Mesothelial cell of epicardium (in vitro differentiated cells): ENCODE measurements at places on chromosomes 6 and 20.

- no peak overlapping the region for H3K4me3 ChIP-seq
- H3K27me3 ChIP-seq, result no peaks in the 10 kb centered on the region
- H3K36me3 ChIP-seq, result peaks cover 4% of the 10 kb centered on the region
- peak; percentile 85 for DNase-seq
- H3K27ac ChIP-seq, result peak overlapping the region; percentile 99
These were observed 35.7 kb upstream of the ID1 start for GRCh38 chr20:31569163-31570020.

- DNase-seq, result no peak
- peaks cover 3% of the 10 kb centered on the region for H3K36me3 ChIP-seq
- H3K4me3 ChIP-seq, result no peak overlapping the region
These were observed 30.6 kb downstream of the ARID1B start for GRCh38 chr6:156807795-156808194.

DNA sequence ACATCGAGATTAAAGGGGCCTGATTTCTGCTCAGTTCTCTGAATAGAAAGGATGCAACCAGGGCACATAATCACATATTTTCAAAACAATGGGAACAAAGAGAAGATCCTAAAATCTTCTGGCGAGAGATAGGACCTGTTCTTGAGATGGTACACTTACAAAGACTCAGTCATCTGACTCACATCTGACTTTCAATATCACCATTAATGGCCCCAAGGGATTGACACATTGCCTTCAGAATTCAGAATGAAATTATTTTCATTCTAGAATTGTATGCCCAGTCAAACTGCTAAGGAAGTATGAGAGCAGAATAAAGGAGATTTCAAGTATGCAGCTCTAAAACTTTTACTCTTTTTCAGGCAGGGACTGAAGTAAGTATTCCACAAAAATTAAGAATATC is 240.7 kb upstream of the POU3F2 start:
- H3K4me1 ChIP-seq, result no peaks in the 10 kb centered on the region
- H3K27ac ChIP-seq, result no peak overlapping the region
- no peaks in the 10 kb centered on the region for H3K27me3 ChIP-seq
- no peak overlapping the region for H3K4me3 ChIP-seq
- DNase-seq, result no peak
- no peaks in the 10 kb centered on the region for H3K36me3 ChIP-seq

DNA sequence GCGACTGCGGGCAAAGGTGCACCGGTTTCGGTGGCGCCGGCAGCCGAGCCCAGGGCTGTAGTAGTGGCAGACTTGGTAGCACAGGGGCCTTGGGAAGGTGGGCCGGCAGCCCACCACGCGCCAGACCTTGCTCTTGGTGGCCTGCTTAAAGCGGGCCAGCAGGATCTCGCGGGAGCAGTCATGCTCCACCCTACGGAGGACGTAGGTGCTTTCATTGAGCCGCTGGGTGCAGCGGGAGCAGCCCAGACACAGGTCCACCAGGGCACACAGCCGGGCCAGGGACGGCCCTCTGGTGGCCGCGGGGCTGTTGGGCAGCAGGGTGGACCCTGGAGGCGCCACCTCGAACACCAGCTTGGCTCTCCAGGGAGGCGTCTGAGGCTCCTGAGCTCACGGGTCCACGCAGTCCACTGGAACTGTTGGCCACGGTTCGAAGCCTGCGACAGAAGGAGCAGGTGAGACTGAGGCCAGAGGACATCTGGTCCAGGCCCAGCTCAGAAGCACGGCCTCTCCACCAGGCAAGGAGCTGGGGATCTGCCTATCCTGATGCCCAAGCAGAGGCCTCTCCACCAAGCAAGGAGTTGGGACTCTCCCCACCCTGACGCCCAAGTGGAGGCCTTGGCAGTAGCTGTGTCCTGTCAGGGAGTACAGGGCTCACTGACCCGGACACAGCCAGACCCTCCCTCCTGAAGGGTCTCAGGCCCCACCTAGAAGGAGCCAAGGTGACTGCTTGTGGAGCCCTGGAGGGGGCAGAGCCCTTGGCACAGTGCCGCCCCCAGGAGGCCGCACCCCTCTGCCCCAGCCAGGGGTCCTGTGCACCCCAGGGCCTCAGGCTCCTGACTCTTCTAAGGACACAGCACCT is 1.0 kb downstream of the HELZ2 start:
- no peak for DNase-seq
- H3K27me3 ChIP-seq, result peaks cover 2% of the 10 kb centered on the region
- peak overlapping the region; percentile 78 for H3K4me3 ChIP-seq
- H3K27ac ChIP-seq, result no peak overlapping the region
- H3K36me3 ChIP-seq, result no peaks in the 10 kb centered on the region

DNA sequence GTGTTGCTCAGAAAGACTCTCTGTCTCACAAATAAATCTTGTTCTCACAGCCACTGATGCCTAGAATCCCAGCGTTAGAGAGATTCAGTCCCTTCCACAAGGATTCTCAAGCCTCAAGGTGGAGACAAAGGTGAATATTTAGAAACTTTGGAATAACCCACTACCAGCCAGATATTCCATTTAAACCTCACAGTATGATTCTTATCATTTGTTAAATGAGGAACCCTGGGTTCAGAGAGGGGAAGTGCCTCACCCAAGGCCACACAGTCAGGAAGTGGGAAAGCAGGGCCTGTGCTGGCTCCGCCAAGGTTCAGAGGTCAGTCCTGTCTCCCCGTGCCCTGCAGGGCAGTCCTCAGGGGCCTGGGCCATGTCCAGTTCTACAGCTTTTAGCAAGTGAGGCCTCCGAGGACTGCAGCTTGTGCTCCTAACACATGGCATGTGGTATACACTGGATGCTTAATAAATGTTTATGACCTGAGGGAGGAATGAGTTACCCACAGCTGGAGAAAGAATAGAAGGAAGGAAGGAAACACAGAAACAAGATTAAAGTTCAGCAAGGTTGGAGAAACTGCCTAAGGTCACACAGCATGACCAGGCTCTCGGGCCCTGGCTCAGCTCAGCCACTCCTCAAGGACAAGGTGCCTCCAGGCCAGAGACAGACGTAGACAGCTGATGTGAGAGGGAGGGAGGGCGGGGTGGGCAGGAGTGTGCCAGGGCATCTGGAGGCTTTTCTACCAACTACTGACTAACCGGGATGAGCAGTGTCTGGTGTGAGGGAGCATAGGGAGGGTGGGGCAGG is 3.9 kb upstream of the TGM2 start:
- H3K27ac ChIP-seq, result no peak overlapping the region
- no peak for DNase-seq
- H3K4me1 ChIP-seq, result peaks cover 47% of the 10 kb centered on the region
- no peaks in the 10 kb centered on the region for H3K36me3 ChIP-seq

GRCh38 chr20:10558635-10559187 is 115.1 kb downstream of the JAG1 start:
- H3K4me3 ChIP-seq, result no peak overlapping the region
- no peaks in the 10 kb centered on the region for H3K27me3 ChIP-seq
- H3K27ac ChIP-seq, result peak overlapping the region; percentile 89
- H3K36me3 ChIP-seq, result peaks cover 16% of the 10 kb centered on the region

DNA sequence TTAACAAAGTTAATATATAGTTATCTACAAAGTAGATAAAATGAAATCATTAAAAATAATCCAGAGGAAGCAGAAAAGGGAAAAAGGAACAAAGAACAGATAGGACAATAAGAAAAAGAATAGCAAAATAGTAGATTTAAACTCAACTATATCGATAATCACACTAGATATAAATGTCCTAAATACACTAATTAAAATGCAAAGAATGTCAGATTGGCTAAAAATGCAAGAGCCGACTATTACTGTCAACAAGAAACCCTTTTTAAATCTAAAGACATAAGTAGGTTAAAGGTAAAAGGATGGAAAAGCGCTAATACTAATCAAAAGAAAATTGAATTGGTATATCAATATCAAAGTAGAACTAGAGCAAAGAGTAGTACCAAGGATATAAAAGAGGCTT is 164.8 kb upstream of the AKAP12 start:
- no peak overlapping the region for H3K4me3 ChIP-seq
- no peak overlapping the region for H3K27ac ChIP-seq
- no peaks in the 10 kb centered on the region for H3K27me3 ChIP-seq
- DNase-seq, result no peak
- peaks cover 26% of the 10 kb centered on the region for H3K4me1 ChIP-seq

- H3K27me3 ChIP-seq, result no peaks in the 10 kb centered on the region
- H3K27ac ChIP-seq, result no peak overlapping the region
- no peak for DNase-seq
These were observed 107.1 kb downstream of the UBE3D start for GRCh38 chr6:82958551-82958950.

DNA sequence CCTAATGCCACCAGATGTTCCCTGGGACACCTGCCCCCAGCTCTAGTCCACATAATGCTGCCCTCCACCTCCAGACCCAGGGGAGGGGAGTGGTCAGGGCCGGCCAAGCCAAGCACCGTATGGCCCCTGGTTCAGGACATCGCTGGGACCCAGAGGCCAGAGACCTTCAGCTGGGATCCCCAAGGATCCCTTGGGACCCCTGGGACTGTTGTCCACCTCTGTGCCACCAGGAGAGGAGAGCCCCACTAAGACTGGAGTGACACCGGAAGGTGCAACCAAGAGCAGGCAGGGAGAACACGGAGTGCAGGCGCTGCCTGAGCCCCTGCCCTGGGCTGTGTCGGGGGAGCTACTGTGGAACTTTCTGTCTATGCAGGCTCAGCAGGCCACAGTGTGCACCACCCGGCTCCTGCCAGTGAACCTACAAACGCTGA is 43.6 kb downstream of the CTCFL start:
- H3K27ac ChIP-seq, result no peak overlapping the region
- H3K27me3 ChIP-seq, result no peaks in the 10 kb centered on the region
- peaks cover 10% of the 10 kb centered on the region for H3K4me1 ChIP-seq
- no peak for DNase-seq

DNA sequence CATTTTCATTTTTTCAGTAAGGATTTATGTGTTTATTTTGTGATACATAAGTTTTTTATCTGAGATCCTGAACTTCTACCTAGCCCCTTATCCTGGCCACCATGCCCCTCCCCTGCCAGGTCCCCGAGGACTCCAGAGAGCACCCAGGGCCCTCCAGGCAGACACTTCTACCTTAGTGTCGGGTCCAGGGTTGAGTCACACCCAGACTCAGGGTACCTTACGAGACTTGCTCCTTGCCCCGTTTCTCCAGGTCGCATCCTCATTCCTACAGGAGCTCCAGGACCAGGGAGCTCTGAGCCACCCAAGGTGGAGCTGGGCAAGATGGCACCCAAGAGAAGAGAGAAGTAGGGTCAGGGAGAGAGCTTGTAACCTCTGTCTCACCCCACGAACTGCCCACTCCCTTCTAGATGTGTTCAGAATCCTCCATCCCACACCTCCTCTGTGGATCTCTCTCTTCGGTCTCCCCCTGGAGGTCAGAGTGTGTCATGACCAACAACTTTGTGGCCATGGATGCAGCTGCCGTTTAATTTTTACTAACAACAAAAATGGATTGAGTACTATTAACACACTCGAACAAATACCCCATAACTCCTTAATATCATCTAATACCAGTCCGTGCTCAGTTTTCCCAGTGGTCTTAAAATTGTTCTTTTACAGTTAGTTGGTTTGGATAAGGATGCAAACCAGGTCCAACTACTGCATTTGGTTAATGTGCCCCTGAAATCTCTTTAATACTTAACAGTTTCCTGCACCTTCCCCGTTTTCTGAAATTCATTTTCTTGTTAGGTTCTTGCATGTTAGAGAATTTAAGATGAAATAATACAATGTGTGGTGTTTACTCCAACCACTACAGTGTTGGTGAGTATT is 130.6 kb upstream of the INSM1 start:
- no peaks in the 10 kb centered on the region for H3K36me3 ChIP-seq
- peaks cover 23% of the 10 kb centered on the region for H3K27me3 ChIP-seq
- no peak overlapping the region for H3K4me3 ChIP-seq
- DNase-seq, result no peak

DNA sequence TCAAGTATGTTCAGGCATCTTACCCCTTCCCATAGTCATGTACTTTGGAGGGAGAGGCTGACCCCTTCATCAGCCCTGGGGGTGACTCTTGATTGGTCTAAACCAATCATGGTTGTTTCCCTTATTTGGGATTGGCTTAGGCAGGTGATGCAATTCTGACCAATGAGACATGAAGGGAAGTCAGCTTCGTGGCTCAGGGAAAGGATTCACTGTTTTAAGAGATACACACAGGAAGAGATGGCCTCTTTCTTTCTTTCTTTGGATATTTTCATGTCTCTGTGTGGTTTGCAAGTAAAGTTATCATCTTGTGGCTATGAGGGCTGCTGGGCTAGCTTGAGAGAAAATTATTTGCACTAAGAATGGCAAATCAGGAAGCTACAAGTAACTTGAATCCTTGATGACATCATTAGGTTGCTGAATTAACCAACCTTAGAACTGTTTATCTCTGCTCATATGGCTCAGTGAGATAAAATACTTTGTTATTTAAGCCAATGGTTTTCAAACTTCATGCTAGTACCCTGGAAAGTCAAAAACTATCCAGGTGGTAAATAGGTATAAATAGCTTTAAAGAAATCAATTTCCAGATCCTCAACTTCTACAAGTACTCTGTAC is 144.2 kb upstream of the CENPW start:
- H3K36me3 ChIP-seq, result peaks cover 11% of the 10 kb centered on the region
- DNase-seq, result no peak
- H3K27me3 ChIP-seq, result no peaks in the 10 kb centered on the region
- no peaks in the 10 kb centered on the region for H3K4me1 ChIP-seq

- no peak overlapping the region for H3K4me3 ChIP-seq
- H3K27ac ChIP-seq, result no peak overlapping the region
- peaks cover 7% of the 10 kb centered on the region for H3K4me1 ChIP-seq
- H3K27me3 ChIP-seq, result peaks cover 87% of the 10 kb centered on the region
- no peak for DNase-seq
- H3K36me3 ChIP-seq, result no peaks in the 10 kb centered on the region
These were observed 370 bp downstream of the CDH22 start for GRCh38 chr20:46307999-46308257.

- H3K4me3 ChIP-seq, result no peak overlapping the region
- peaks cover 34% of the 10 kb centered on the region for H3K27me3 ChIP-seq
- H3K36me3 ChIP-seq, result no peaks in the 10 kb centered on the region
These were observed 3.8 kb upstream of the SIRPD start for GRCh38 chr20:1561350-1561749.

DNA sequence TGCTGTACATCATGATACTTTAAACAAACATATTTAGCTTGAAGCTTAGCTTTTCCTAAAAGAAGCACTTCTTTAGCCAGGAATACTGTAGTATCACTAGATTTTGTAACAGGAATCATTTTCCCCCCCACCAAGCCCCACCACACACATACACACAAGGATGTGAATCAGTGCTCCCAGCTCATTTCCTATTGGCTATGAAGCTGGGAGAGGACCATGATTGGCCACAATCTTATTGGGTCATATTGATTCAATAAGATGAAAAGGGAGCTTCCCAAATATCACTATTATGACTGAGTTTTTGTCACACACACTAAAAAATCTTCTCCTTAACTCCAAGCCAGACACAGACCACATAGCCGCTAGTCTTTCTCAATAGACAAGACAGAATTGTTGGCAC is 140.5 kb upstream of the TNFAIP3 start:
- no peak for DNase-seq
- H3K36me3 ChIP-seq, result no peaks in the 10 kb centered on the region
- H3K27me3 ChIP-seq, result no peaks in the 10 kb centered on the region
- peak overlapping the region; percentile 3 for H3K27ac ChIP-seq
- peaks cover 26% of the 10 kb centered on the region for H3K4me1 ChIP-seq
- no peak overlapping the region for H3K4me3 ChIP-seq
